Stimulated activated CD4-positive, alpha-beta T cell treated with anti-CD3 and anti-CD28 coated beads, Interleukin-12 subunit alpha, Interleukin-12 subunit beta, amount 100 ng/mL, for 24 hours (primary cell): ENCODE measurements at places on chromosomes 2 and 18.

DNA sequence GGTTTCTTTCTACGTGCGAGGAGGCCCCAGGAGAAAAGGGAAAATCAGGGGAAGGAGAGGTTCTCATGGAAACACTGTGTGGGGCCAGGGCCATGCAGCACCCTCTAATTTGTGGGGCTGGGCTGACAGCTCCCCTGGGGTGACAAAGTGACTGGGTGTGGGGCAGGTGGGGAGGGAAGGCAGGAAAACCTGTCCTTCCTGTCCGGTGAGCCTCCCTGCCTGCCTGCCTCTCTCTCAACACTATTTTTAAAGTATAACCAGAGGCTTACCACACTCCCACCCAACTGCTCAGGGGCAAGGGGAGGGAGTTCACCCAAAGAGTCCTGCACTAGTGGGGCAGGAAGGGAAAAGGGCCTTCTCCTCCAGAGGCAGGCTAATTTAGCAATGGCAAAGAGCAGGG lies 10.5 kb upstream of the EPAS1 start:
- no peak for DNase-seq

- DNase-seq, result no peak
Observed at GRCh38 chr18:44358402-44358801, 322.3 kb upstream of the SETBP1 start.

- DNase-seq, result no peak
Observed at GRCh38 chr2:160044728-160045127, 17.7 kb downstream of the PLA2R1 start.

DNA sequence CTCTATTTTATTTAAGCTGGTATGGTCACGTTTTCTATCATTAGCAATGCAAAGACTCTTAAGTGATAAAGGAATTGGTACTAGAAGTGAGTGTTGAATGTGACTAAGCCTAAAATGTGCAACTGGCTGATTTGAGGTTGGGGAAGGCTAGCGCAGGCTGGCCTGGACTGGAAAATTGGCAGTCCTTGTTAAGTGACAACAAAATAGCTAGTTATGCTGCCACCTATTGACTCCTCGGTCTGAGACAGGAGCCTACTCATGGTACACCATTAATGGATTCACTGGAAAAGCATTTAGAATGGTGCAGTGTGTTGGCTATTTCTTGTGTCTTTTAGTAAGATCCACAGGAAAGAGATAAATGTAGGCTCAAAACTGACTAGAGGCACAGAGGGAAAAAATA lies 5.7 kb upstream of the WIPF1 start:
- no peak for DNase-seq

- no peak for DNase-seq
Observed at GRCh38 chr2:70508711-70509462, 44.7 kb downstream of the TGFA start.

DNA sequence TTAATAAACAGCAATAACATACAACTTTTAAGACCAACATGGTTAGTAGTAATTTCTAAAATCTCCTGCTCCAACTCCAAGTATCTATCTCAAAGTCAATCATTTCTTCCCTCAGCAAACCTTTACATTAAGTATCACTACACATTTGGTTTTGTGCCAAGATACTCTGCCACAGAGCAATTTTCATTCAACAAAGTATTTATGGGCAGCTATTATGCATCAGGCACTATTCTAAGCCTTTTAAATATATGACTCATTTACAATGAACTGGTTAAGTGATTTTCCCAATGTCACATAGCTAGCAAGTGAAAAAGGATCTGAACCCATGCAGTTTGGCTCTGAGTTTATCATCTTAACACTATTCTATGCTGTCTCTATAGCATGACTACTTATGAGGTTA lies 264.3 kb downstream of the NOL4 start:
- DNase-seq, result no peak

GRCh38 chr2:2704428-2705090 lies 373.5 kb upstream of the MYT1L start:
- no peak for DNase-seq

- no peak for DNase-seq
Observed at GRCh38 chr2:88250404-88250803, 80.3 kb downstream of the THNSL2 start.

- DNase-seq, result no peak
Observed at GRCh38 chr2:70855667-70856066, 20.1 kb upstream of the CD207 start.

- DNase-seq, result no peak
Observed at GRCh38 chr2:235554936-235555335, 61.1 kb downstream of the AGAP1 start.

GRCh38 chr18:57167617-57168308 lies 20.9 kb downstream of the BOD1L2 start:
- DNase-seq, result no peak

DNA sequence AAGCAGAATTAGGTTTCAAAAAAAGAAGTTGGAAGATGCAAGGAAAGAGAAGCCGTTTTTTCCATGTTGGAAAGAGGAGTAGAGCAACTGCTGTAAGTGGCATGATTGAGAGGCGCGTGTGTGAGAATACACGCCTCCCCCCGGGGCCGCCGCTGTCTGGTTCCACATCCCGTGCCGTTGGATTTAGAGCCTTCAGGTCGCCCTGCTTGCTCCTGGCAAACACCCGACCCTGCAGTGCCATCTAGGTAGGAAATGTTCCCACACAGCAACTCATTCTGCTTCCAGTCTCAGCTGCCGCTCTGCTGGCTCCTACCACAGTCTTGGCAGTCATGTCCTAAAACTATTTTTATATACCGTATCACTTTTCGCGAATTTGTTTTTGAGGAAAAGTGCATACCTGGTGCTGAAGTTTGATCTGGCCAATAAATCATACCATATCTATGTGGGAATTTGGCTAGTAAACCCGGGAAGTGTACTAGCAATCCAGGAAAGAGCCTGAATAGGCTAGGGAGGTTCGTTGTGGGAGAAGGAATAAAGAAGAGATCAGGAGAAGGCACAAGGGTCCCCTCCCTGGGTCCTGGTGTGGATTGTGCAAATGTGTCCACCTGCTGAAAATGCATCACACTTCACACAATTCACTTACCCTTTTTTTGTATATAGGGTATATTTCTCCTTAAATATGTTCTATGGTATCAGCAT lies 372.7 kb downstream of the FBXO15 start:
- DNase-seq, result no peak

- no peak for DNase-seq
Observed at GRCh38 chr2:157194097-157194688, 63.3 kb upstream of the GALNT5 start.

GRCh38 chr2:28647682-28648081 lies 103.9 kb upstream of the PPP1CB start:
- DNase-seq, result no peak

DNA sequence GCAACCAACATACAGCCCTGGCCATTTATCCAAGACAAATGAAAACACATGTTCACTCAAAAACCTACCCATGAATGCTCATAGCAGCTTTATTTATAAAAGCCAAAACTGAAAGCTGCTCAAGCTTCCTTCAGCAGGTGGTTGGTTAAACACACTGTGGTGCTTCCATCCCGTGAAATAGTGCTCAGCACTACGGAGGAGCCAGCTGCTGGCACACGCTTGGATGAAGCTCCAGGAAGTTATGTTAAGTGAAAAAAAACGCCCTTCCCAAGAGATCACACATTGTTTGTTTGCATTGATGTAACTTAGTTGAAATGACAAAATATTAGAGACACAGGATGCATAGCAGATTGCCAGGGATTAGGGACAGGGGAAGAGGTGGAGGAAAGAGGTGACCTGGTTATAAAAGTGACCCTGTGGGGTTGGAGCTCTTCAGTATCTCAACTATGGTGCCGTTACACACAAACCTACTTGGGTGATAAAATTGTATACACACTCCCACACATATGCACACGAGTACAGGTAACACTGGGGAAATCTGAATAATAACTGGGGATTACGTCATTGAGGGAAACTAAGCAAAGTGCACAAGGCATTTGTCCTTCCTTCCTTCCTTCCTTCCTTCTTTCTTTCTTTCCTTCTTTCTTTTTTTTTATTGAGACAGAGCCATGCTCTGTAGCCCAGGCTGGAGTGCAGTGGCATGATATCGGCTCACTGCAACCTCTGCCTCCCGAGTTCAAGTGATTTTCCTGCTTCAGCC lies 6.2 kb upstream of the ALPG start:
- DNase-seq, result no peak

DNA sequence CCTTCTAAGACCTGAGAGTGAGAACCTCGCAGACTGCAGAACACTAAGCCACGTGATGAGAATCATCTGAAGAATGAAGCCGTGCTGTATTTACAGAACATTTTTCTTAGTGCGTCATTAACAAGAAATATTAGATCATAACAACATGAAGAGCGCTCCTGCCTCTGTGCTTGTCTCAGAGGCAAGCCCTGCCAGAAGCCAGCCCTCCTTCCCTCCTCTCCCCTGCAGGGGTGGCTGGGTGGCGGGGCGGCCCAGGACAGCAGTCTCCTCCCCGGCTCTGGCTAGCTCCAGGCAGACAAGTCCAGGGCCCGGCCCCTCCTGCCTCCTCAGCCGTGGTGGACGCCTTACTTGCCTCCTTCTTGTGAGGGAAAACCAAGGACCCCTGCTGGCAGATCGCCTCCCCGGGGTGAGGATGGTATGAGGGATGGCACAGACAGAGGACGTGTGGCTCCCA lies 262.7 kb downstream of the TWIST2 start:
- no peak for DNase-seq

GRCh38 chr2:223055836-223056235 lies 3.8 kb downstream of the KCNE4 start:
- DNase-seq, result no peak

DNA sequence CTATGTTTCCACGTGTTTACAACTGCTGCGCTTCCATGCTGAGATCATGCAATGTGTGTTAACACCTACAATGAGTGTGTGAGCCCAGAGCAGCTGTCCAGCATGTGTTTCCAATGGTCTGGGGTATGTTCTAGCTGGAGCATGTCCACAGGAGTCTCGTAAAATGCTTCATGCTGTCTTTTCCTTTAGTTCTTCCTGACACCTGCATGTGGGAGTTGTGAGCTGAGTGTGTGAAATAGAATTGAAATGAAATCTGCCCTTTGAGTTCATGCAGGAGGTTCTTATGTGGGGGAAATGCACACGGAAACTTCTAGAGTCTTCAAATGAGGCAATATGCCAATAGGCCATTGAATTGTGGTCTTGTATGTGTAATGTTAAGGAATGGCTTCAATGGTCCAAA lies 205.1 kb downstream of the RND3 start:
- DNase-seq, result no peak

GRCh38 chr2:217168496-217168895 lies 308.6 kb upstream of the TNP1 start:
- no peak for DNase-seq

DNA sequence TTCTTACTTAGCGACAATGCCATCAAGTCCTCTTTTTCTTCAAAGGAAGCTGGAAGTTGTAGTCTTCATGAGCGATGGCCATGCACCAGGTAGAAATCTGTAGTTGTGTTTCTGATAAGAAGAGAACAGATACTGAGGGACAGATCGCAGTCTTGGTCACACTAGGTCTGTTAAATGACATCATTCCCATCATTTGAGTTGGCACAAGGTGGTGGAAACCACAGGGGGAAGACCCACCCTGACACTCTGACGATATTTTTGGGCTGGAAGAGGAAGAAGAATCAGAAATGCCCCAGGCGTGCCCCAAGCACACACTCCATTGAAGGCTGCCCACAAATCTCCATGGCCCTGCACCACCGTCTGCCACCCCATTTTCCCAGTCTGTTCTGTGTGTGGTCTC lies 89.0 kb upstream of the BOD1L2 start:
- no peak for DNase-seq

DNA sequence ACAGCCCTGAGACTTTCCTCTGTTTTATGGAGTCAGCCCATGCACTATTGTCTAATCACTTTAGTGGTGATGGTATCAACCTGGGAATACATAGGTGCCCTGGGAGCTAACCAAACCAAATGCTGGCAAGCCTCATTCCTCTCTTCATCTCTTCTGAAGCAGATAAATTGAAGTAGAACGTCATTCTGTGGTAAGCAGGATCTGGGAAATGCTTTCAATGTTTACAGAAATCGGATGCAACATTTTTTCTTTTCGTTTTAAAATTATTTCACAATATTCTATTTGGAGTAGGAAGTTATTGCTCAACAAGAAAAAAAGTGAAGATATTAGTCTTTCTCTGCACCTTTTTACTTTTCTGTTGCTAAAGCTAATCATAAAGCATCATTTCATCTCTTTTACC lies 114.2 kb downstream of the RBMS1 start:
- no peak for DNase-seq

DNA sequence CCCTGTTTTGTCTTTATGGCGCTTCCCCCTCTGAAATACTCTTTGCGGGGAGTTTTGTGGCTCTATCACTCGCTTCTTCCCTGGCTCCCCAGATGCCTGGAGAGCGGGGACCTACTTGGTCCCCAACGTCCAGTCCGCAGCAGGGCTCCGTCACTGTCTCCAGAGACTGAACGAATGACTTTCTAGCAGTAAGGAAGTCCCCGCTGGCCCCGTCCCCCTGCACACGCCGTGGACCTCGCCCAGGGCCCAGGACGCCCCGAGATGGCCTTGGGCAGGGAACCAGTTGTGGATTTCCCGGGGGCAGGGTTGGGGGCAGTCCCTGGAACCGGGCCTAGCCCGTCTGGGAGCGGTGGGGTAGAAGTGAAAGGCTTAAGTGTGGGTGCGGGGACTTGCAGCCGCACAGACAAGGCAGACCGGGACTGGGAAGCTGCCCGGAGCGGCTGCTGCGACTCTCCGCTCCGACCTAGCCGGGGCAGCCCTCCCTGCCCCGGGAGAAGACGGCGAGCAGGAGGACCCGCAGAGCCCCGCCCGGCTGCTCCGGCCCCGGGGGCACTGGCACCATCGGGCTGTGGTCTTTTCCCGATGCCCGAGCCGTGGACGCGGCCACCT lies 821 bp upstream of the EPHA4 start:
- no peak for DNase-seq

GRCh38 chr2:145543155-145543554 lies 1023.2 kb upstream of the ZEB2 start:
- DNase-seq, result no peak

GRCh38 chr2:240232961-240233884 lies 92.8 kb upstream of the OTOS start:
- peak; percentile 52 for DNase-seq

GRCh38 chr2:48600204-48600813 lies 17.3 kb upstream of the GTF2A1L start:
- DNase-seq, result no peak

DNA sequence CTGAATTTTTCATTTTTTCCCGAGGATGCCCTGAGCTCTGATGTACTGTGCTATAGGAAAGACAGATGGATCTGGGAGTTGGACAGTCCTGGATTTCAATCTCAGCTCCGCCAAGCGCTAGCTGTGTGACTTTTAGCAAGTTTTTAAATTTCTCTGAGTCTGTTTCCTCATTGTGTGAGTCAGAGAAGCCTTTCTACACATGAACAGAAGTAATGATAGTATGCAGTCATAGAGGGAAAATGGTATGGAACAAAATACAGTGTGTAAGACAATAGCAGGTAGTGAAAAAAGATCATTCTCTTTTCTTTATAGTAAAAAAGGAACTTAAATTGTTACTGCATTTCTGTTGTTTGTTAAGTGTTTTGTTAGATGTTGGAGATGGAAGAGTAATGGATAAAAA lies 52.4 kb upstream of the PPM1B start:
- no peak for DNase-seq

DNA sequence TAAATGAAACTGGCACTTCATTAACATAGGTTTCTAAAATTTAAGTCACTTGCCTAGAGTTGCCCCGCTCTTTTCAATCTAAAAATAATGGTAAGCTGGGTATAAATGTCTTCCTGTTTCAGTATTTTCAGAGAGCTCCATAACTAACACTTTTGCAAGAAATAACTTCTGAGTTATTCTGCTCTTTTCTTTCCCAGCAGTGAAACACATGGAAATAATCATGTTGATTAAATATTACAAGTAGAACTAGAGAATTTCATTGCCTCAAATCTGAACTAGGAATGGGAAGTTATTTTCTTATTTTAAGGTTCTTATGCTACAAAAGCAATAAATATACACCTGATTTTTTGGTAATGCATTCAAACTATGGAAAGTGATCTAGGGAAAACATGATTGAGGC lies 257.4 kb downstream of the IKZF2 start:
- DNase-seq, result no peak
